SW480 (cell line): ENCODE measurements at places on chromosomes 1 and 21.

- no peak for DNase-seq
Observed at GRCh38 chr21:42582787-42583476, 69.3 kb downstream of the SLC37A1 start.

- DNase-seq, result no peak
Observed at GRCh38 chr1:47659146-47659545, 221.3 kb downstream of the FOXD2 start.

GRCh38 chr1:230851291-230851691 lies 17.0 kb downstream of the C1orf198 start:
- DNase-seq, result no peak

- no peak for DNase-seq
Observed at GRCh38 chr21:15592957-15593356, 136.8 kb upstream of the USP25 start.

DNA sequence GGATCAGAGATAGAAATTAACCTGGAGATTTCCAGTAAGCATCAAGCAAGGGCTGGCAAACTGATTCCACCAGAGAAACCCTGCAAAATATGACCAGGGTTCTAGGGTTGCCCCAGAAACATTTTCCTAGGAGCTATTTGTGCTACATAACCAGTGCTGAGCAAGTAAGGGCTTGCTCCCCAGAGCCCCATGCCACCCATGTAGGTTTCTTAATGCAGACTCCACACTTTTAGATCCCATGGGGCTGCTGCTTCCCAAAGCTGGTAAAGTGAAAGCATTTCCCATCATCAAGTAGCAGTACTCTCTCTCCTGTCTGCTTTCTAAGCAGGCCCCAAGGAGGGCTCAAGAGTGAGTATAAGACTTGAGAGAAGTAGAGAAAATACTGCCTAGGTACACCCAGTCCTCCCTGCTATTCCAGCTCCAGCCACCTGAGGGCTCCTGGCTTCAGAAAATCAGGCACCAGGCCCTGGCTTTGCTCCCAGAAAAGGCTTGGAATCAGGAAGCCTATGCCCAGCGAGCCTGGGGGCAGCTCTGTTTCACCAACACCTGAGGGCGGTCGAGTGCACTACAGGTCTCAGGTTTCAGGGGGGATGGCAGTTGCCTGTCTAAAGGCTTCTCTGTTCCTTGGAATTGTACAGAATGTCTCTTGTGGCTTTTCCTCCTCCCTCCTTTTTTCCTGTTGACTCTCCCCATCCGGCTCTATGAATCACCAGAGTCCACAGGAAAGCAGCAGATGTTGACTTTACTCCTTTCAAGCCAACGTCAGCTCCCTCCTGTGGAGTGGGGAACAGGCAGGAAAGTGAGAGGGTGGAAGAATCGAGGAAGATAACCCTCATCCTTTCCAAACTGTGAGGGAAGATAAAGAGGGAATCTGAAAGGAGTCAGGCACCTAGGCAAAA lies 6.2 kb upstream of the ANKRD35 start:
- peak; percentile 97 for DNase-seq

DNA sequence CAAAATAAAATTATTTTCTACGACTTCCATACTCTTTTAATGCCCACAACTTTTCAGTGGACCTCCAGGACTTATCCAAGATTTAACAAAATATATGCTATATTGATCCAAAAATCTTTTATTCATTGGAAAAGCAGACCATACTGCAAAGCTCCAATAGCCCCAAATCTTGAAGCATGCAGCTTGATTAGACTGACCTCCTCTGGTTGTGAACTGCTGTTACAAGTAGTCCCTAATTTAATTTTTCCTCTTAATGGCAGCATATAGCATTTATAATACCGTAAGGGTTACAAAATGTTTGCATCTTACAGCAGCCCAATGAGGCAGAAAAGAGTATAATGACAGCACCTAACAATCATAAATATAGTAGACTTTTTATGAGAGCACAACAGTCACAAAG lies 49.8 kb downstream of the TPR start:
- DNase-seq, result peak; percentile 6

GRCh38 chr1:110211496-110212168 lies 1.5 kb downstream of the KCNC4 start:
- no peak for DNase-seq

GRCh38 chr21:43794857-43795256 lies 5.5 kb downstream of the RRP1 start:
- DNase-seq, result no peak

DNA sequence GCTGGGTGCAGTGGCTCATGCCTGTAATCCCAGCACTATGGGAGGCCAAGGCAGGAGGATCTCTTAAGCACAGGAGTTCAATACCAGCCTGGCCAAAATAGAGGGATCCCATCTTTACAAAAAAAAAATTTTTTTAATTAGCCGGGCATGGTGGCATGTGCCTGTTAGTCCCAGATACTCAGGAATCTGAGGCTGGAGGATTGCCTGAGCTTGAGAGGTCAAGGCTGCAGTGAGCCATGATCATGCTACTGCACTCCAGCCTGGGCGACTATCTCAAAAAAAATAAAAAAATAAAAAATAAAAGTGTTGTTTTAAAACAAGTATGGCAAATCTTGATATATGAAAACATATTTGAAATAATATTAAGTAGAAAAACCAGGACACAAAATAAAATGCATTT lies 44.4 kb upstream of the CACHD1 start:
- no peak for DNase-seq

DNA sequence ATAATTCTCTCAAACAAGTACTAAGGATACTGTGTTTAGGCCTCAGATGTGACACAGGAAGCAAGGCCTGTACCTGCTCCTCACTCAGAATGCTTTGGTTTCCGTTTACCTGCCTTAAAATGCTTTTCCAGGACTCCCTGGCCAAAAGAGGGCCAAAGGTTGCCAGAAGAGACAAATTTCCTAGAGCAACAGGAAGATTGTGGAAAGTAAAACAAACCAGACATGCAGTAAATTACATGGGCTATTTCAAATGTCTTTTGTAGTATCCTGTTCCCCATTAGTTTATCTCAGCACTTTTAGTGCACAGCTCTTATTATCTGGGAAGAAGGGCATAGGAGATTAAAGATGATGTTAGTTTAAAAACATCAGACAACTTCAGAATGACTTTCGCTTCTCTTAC lies 280.0 kb downstream of the NFIA start:
- no peak for DNase-seq

- DNase-seq, result no peak
Observed at GRCh38 chr1:178188306-178188705, 94.4 kb downstream of the RASAL2 start.

DNA sequence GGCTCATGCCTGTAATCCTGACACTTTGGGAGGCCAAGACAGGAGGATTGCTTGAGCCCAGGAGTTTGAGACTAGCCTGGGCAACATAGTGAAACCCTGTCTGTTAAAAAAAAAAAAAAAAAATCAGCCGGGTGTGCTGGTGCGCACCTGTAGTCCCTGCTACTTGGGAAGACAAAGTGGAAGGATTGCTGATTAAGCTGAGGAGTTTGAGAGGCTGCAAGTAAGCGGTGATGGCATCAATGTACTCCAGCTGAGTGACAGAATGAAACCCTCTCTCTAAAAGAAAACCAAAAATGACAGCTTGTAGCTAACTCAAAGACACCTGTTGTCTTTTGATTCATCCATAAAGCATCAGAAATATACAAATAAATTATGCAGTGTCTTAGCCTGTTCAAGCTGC lies 31.8 kb downstream of the SIPA1L2 start:
- no peak for DNase-seq

- DNase-seq, result no peak
Observed at GRCh38 chr1:161198194-161198896, 509 bp downstream of the ADAMTS4 start.

GRCh38 chr1:222331765-222332164 lies 216.1 kb downstream of the HHIPL2 start:
- DNase-seq, result no peak

- DNase-seq, result peak; percentile 96
Observed at GRCh38 chr1:236502972-236503639, 20.7 kb upstream of the LGALS8 start.

DNA sequence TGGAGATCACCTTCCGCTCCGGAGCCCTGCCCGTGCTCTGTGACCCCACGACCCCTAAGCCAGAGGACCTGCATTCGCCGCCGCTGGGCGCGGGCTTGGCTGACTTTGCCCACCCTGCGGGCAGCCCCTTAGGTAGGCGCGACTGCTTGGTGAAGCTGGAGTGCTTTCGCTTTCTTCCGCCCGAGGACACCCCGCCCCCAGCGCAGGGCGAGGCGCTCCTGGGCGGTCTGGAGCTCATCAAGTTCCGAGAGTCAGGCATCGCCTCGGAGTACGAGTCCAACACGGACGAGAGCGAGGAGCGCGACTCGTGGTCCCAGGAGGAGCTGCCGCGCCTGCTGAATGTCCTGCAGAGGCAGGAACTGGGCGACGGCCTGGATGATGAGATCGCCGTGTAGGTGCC lies 9.6 kb downstream of the SPATA46 start:
- no peak for DNase-seq

GRCh38 chr1:38098101-38098847 lies 51.7 kb upstream of the POU3F1 start:
- DNase-seq, result no peak

DNA sequence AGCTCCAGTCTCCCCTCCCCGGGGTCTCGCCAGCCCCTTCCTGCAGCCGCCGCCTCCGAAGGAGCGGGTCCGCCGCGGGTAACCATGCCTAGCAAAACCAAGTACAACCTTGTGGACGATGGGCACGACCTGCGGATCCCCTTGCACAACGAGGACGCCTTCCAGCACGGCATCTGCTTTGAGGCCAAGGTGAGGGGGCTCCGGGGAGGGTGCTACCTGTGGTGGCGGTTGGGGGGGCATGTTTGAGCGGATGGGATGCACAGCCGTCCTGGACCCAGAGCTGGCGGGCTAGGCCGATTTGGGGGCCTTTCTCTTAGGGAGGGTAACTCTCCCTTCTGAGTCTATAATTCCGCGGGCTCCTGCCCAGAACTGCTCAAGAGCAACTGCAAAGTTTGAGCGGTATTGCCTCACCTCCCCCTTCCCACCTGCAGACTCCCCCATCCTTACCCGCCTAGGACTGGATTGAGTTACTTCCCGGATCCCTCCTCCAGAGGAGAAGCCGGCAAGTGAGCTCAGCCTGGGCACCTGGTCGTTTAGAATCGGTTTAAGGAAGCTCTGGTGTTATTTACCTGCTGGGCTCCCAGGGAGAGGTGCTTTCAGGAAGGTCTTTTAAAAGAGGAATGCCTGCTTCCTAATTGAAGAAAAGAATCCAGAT lies 730 bp downstream of the NOS1AP start:
- DNase-seq, result peak; percentile 36

GRCh38 chr1:232937741-232938375 lies 12.6 kb upstream of the NTPCR start:
- no peak for DNase-seq

DNA sequence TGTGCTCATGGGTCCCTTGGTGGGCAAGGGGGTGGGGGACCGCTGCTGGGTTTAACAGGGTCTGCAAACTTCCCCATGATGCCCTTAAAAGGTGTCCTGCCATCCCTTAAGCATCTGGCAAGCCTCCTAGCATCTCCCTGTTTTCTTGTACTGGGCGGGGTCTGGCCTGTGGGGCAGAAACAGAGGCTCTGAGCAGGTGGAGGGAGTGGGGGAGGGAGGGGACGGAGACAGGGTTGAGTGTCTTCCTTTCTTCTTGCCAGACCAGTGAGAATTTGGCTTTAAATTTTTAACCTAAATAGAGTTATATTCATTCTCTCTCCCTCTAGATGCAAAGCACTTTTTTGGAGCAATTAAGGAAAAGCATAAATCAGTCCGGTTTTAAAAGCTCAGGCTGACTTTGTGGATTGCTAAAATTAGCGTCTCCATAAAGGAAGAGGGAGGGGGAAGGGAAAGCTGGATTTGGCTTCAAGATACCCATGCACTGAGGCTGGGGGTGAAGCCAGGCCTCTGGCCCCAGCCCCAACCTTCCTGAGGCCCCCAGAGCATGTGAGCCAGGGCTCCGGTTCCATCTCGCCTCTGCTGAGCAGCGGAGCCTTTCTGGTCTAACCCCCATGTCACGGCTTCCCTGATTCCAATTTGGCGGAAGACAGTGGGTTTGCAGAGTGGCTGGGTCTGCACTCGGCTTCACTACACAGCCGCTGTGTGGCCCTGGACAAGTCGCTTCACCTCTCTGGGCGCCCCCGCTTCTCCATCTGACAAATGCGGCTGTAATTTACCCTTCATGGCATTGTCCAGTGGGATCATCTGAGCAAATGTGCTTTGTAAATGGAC lies 25.3 kb downstream of the IGSF21 start:
- no peak for DNase-seq

DNA sequence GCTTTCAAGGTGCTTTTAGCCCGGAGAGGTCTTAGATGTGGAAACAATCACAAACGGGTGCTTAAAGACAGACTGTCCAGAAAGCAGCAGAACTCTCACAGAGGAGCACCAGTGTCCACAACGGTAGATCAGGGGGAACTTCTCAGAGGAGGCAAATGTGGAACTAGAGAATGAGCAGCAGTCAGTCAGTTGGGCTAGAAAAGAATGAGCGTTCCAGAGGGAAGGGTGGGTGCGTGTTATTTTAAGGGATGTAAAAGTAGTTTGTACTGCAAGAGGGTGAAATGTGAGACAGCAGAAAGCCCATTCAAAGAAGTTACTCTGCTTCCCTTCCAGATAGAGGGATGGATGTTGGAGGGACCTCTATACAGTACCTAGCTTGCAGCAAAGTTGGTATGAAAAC lies 30.9 kb downstream of the RGS5 start:
- no peak for DNase-seq

DNA sequence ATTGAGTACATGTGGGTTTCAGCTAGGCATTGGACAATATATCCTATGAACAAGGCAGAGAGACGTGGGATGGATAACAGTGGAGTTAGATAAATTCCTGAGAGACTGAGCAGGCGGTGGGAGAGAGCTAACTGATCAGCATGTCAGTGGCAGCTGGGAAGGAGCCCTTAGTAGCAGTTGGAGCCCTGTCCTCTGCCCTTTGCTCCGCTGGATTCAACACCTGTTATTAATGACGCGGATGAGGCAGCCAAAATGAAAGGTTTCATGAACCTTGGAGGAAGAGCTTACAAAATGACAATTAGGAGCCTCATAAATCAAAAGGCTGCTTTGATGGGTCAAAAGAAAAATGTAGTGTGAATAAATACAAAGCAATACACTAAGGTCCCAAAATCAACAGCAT lies 16.1 kb downstream of the UBIAD1 start:
- DNase-seq, result no peak

DNA sequence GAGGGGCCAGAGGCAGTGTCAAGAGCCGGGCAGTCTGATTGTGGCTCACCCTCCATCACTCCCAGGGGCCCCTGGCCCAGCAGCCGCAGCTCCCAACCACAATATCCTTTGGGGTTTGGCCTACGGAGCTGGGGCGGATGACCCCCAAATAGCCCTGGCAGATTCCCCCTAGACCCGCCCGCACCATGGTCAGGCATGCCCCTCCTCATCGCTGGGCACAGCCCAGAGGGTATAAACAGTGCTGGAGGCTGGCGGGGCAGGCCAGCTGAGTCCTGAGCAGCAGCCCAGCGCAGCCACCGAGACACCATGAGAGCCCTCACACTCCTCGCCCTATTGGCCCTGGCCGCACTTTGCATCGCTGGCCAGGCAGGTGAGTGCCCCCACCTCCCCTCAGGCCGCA lies at the start of gene BGLAP:
TSS of gene BGLAP (plus strand) at position 259 of the 400 bp plus-strand sequence. CDS start at position 307, 48 bp downstream.
- DNase-seq, result no peak

- DNase-seq, result no peak
Observed at GRCh38 chr1:185514311-185514710, 197.3 kb upstream of the IVNS1ABP start.
